ENCODE measurements at places on chromosomes 11 and 22.
A peak's percentile ranks its signal among the peaks of the same experiment; 100 is the strongest.

- no peak for DNase-seq
Measured at GRCh38 chr22:43618517-43618916, 193.6 kb downstream of the EFCAB6 start.

GRCh38 chr11:57277845-57278720 is 41.0 kb upstream of the APLNR start:
- DNase-seq = peak; percentile 60

GRCh38 chr11:60954421-60954820 is 2.4 kb upstream of the SLC15A3 start:
- no peak for DNase-seq

DNA sequence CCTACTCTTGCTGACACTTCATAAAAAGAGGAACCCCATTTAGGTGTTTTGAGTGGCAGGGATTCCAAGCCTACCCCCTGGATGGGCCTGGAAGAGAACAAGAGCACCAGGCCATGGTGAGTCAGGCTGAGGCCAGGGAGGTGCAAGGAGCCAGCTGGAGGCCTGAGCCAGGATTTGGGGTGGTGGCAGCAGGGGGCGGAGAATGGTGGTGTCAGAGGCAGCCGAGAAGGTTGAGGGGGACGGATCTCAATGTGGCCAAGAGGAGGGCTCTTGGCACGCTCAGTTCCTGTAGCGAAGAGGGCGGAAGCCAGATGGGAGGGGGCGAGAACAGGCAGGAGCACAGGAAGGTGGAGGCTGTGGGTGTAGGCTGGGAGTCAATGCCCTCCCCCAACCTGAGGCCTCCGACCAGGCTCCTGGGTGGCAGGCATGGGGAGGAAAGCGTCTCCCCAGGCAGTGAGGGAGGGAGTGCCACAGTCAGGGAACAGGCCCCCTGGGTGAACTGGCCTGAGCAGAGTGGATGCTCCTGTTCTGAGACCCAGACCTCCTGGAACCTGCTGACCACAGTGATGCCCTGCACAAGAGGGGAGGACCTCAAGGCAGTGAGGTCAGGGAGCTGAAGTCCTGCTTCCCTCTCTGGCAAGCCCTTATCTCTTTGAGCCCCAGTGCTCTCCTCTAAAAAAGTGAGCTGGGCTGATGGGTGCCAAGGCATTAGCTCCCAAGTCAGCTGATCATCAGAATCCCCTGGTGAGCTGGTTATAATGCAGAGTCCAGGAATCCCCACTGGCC is 13.9 kb downstream of the RTN4RL2 start:
- DNase-seq = no peak

DNA sequence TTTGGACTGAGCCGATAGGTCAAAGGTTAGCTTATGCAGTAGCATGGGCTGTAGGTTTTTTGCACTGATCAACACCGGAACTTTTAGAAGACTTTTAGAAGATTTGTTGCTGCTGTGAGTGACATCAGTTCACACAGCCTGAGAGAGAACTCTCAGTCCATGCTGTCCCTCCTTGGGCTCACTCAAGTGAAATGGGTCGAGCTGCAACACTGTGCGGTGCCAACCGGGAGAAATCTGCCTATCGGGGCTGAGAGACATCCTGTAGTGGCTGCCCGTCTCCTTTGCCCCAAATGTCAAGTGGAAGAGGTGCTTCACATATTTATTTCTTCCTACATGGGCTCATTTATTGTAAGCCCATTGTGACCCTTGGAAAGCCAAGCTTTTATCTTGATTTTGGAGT is 170.2 kb downstream of the LDLRAD3 start:
- DNase-seq = no peak

- DNase-seq = no peak
Measured at GRCh38 chr11:105268404-105269062, 129.0 kb upstream of the CARD18 start.

DNA sequence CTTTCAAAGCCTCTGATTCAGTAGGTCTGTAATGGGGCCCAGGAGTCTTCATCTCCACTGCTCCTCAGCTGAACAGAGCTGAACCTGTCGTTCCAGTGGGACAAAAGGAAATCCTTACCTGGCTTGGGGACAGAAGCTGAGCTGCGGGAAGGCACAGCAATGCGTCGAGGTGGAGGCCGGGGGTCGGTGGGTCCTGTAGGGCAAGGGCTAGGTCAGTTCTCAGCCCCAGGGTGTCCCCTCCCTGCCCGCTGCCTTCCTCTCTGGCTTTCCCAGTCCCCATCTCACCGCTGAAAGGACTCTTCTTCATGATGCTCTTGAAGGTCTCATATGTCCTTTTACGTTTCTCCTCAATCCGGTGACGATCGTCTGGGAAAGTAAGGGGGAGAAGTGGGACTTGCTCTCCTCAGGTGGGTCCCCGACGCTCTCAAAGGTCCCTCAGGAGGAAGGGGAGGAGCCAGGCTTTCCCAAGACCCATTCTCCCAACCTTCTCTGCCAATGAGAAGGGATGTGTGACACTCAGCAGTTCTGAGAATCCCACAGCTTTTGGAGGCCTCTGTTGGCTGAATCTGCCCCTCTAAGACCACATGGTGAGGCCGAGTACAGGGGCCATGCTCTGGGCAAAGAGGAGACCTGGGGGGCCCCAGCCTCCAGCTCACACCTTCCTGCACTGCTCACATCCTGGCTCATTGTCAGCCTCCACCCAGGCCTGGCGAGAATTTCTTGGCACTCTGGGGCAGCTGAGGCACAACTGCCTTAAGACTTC is 7.0 kb downstream of the RELA start:
- no peak for DNase-seq

DNA sequence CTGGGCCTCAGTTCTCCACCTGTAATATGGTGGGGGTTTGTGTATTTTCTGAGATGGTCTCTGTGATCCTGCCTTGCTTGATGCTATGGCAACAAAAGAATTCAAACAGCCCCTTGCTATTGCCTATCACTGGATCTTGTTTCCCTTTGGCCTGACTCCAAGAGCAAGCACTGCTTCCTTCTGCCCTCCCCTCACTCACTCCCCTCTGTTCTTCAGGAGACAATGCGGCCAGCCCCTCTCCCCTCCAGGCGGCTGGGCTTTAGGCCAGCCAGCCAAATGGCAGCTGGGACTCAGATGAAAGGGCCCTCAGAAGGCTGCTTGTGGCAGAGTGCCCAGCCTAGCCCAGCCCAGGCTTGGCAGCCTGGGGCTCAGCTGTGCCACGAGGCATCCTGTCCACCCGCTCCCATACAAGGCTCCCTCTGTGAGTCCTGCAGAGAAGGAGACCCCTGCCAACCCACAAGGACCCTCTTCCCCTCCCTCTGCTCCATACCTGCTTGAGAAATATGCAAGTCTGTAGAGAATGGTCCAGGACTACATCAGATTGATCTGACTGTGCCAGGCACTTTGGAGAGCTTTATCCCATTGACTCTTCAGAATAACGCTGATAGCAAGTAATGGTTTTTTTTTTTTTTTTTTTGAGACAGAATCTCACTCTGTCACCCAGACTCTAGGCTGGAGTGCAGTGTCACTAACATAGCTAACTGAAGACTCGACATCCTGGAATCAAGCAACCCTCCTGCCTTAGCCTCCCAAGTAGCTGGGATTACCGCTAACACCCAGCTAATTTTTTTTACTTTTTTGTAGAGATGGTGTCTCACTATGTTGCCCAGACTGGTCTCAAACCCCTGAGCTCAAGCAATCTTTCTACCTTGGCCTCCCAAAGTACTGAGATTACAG is 7.6 kb upstream of the KCTD14 start:
- DNase-seq = peak; percentile 96

DNA sequence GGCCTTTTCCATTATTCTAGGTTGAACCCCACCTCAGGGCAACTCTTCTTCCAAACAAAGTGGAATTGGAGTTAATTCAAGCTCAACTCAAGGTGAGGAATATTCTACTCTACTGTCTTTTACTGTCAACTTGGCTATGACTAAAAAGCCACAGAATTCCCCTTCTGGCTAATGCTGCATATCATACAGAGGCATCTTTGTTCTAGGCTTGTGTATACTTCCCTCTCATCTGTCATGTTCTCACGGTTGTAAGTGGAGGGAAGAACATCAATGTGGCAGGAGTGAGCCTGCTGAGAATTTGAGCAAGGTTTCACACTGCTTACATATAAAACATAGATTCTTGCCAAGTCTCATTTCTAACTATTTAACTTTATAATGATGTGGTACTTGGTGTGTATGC is 921.4 kb upstream of the CNTN5 start:
- no peak for DNase-seq

DNA sequence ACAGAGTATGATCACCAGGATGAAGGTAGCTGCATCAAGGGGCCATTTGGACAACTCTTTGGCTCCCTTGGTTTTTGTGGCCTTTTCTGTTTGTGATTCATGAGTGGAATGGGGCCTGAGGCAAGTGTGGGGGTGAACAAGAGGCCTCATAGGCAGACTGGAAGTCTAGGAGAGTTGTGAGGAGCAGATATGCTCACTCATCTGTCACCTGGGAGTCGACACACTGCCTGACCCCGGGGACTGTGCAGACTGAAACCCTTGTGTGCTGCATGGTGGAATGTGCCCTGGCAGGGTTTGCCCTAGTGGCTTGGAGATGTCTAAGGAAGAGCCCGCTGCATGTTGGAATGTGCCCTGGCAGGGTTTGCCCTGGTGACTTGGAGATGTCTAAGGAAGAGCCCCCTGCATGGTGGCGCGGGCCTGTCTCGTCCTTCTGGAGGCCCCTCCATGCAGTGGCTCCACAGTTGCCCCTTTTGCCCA is 60.0 kb downstream of the MED15 start:
- DNase-seq = no peak

- no peak for DNase-seq
Measured at GRCh38 chr22:40819599-40820140, 524 bp upstream of the SLC25A17 start.

GRCh38 chr11:18775492-18776292 is 15.9 kb downstream of the PTPN5 start:
- no peak for DNase-seq

GRCh38 chr11:109106151-109106906 is 315.7 kb upstream of the C11orf87 start:
- no peak for DNase-seq

GRCh38 chr11:39205236-39205995 is 2254.0 kb downstream of the LRRC4C start:
- DNase-seq = no peak

- DNase-seq = no peak
Measured at GRCh38 chr11:15863411-15863810, 492.9 kb downstream of the SOX6 start.

DNA sequence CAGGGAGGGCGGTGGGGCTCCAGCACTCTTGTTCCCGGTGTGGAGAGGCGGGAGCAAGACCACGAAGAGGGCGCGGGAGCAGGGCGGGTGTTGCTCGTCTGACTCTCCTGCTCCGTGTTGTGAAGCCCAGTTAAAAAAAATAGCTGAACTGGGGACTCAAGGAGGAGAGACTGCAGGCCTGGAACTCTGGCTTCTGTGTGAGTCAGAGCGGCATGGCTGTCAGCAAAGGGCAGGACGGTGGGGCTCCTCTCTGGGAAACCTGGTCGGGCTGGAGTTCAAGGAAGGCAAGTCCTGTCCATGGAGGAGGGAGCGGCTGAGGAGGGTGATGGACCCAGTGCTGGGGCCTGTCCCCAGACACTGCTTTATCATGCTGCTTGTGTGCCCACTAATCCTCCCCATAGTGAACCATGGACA is 152.3 kb downstream of the FEZ1 start:
- DNase-seq = no peak

DNA sequence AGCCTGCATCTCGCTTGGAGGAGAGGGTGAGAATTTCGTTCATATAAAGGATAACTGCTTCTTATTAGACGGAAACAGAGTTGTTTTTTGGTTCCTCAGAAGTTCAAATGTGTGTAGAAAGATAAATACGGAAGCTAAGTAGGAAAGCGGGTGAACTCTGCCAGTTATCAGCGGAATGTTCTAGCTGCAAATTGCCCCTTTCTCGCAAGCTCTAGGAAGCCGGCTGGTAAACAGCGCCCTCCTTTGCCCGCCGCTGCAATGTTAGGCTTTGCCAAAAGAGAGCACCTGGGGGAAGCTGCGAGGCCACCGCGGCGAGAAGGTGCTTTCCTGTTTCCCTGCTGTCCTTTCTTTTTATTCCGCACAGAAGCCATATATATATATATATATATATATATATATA is 67.0 kb downstream of the IGLL5 start:
- DNase-seq = no peak

DNA sequence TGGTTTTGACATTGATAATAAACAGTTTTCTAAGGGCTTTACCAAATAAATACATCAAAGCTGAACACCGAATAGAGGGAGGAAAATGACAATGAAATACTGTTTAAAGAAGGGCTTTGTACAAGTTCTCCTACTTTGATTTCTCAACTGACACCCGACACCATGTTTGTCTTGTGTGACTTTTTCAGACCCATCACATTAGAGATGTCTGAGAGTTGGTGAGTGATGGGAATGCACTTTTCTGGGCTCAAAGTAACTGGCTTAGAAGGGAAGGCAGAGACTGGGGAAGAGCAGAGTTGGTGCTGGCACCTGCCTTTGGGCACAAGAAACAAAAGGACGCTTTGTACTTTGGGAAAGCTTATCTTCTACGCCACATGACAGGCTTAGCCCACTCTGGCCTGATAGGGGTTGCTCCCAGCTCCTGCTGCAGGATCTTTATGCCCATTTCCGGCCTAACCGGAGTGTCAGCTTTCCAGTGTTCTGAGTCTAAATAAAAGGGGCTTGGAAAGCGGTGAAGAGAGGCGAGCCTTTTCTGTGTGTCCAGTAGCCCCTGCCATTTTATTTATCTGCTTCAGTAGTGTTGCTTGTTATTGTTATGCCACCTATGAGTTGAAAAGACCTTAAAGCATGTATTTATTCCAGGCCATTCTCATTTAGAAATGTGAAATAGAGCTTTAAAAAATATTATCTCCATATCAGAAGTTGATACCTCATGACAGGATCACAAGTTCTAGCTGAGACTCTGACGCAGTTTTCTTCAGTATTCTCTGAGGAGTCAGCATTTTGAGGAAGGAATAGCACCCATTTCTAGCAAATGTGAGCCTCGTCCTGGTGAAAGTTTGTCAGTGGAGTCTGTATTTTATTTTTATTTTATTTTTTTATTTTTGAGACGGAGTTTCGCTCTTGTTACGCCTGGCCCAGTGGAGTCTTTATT is 24.2 kb downstream of the KREMEN1 start:
- DNase-seq = no peak

- no peak for DNase-seq
Measured at GRCh38 chr11:125163431-125164063, 1.0 kb upstream of the PKNOX2 start.

DNA sequence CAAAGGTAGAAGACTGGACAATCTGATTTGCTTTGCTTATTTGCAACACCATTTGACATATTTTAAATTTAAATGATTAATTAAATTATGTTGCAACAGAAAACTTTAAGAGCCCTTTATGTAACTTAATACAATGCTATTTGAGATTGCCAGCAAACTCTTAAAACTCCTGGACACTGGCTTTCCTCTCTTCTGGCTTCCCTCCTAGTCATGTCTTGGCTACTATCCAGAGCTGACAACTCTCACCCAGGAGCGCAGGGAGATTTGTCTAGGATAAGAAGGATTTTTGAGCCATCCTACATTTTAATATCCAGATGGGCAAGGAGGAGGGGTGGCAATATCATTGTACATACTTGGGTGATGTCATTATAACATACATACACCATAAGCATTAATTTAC is 134.3 kb downstream of the ELP4 start:
- DNase-seq = no peak

- no peak for DNase-seq
Measured at GRCh38 chr11:40139066-40139465, 1320.4 kb downstream of the LRRC4C start.

- no peak for DNase-seq
Measured at GRCh38 chr11:106306942-106307341, 229.5 kb downstream of the AASDHPPT start.

- no peak for DNase-seq
Measured at GRCh38 chr22:44797181-44797725, 44.9 kb downstream of the ARHGAP8 start.

Data from pulmonary artery endothelial cell (primary cell).